ENCODE measurements at places on chromosomes 6 and 20. TPM values are rescaled to one million over a fixed set of nuclear protein-coding genes. Genes with fewer than 3 reads are reported as not detected.

DNA sequence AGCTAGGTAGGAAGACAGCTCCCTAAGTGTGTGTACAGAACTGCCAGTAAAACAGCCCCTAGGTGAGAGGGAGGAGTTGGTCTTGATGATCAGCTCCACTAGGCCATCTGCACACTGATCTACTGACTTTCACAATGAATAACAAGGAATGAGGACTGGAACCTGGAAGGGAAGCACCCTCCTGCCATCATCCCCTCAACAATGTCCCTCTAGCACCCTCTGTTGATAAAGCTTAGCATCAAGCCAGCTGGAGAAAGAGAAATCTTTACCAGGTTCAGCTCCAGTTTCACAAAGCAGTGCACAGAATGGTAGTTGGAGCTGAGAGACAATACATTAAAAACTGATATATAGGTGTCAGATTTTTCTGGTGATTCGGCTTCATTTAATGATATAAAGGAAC lies 57.2 kb upstream of the IRAK1BP1 start:
- peak; percentile 52 for DNase-seq

DNA sequence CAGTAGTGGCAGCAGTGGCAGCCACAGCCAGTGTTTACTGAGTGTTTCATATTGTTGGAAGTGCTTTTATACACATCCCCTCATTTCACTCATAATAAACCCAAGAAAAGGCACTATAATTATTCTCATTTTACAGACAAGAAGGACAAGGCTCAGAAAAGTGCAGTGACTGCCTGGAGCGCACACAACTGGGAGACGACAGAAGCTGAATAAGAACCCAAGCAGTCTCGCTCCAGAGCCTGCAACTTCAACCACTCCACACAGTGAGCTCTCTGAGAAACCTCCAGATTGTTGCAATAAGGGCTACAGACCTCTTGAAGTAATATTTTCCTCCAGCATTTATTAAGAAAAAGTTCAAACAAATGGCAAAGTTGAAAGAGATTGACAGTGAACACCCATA lies 76.9 kb downstream of the PLCG1 start:
- DNase-seq: no peak

DNA sequence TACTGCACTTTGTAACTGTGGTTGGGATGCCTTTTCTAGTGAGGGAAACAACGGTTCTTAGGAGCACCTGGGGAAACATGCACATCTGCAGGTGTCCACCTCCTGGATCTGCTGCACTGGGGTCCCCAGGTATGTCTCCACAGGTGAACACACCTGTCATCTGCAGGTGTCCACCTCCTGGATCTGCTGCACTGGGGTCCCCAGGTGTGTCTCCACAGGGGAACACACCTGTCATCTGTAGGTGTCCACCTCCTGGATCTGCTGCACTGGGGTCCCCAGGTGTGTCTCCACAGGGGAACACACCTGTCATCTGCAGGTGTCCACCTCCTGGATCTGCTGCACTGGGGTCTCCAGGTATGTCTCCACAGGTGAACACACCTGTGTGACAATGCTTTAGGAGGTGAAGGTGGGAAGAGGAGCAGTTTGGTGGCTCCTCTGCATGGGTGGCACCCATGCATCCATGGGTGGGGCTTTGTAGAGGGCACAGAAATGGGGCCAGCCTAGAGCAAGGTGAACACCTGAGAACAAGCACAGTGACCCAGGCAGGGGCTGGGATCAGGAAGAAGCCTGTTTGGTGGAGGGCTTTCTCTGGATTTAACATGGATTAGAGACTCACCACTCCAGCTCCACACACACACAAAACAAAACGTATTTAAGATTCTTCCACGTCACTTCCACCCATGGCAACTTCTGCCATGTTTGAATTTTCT lies 206.0 kb upstream of the CDH4 start:
- DNase-seq: no peak

DNA sequence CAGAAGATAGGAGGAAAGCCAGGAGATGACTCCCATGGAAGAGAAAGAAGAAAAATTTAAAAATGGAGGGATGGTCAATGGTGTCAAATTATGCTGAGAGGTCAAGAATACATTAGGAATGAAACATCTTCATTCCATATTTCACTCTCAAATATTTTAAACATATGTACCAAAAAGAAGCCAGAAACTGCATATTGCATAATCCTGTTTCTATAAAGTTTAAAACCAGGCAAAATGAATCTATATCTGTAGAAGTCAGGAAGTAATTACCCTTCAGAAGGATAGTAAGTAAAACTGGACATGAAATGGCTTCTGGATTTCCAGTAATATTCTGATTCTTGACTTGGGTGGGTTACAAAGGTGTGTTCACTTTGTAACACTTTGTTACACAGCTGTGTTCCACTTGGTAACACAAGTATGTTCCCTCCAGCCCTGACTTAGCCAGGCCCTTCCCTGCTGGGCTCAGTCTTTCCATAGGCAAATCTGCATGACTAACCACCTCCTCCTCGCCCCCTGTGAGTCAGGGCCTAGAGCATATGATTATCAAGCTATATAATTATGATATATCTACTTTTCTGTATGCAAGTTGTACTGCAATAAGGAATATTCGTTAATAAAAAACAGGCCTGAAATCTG lies 20.2 kb upstream of the C6orf141 start:
- DNase-seq: peak; percentile 53

GRCh38 chr20:6595704-6596103 lies 171.8 kb upstream of the BMP2 start:
- DNase-seq: no peak

GRCh38 chr6:54248994-54249393 lies 59.2 kb upstream of the TINAG start:
- DNase-seq: no peak

- no peak for DNase-seq
Measured at GRCh38 chr6:1502041-1502440, 107.7 kb upstream of the FOXC1 start.

DNA sequence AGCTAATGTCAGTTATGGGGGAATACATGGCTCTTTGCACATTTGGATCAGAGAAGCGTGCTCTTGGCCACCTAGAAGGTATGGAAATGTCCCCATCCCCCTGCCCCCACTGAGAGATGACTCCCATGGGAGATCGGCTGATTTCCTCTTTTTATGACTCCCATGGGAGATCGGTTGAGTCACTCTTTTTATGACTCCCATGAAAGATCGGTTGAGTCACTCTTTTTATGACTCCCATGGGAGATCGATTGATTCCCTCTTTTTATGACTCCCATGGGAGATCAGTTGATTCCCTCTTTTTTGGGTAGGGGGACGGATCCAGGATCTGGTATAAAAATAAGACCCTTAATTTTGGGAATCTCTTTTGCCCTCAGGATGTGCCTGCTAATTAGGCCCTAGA lies 10.3 kb upstream of the TAAR9 start:
- DNase-seq: peak; percentile 91

DNA sequence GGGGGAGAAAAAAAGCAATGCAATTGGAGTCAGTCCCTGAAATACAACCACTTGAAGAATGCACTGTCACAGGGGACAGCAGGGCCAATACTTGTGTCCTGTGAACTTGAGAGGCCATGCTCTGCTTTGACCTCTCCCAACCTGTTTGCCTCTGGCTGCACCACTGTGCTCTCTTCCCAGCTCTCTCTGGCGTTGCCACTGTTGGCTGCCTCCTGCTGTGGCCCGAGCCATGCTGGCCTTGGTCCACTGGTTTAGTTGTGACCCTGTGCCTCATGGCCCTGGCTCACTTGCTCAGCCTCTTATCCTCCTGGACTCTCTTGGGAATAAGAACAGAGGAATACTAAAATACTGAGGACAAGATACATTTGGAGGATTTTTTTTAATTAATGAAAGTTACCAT lies 14.5 kb upstream of the FBXO30 start:
- DNase-seq: no peak

GRCh38 chr20:15253431-15253830 lies 916.0 kb upstream of the FLRT3 start:
- no peak for DNase-seq

DNA sequence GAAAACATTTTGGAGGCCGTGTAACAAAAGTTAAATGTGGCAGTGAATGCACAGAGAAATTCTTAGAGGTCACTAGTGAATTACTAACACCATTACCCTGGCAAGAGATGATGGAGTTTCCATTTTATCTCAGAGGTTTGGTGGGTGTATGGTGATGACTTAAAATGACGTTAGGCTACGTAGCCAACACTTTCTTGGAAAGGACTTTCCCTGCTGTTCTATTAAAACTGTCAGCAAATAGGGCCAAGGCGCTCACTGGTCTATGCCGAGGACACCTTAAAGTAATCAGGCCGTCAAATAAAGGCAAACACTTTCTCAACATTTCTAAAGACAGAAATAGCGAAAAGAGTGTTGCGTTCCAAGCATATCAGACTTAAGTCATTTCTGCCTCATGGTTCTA lies 160.8 kb downstream of the GMPR start:
- DNase-seq: no peak

DNA sequence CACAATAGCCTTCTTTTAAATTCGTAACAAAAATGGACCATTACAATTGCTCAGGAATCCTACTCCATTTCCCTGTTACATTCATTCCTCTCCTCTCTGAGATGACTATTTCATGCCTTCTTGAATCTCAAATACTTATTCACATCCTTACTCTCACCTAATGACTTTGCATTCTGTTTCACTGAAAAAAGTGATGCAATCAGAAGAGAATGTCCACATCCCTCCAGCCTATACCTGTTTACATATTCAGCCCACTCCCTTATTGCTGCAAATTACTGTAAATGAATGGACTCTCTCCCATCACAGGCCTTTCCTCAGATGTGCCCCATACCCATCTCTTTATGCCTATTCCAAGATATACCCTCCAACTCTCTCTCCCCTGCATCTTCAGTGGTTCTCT lies 8.6 kb downstream of the TAAR1 start:
- DNase-seq: no peak

- DNase-seq: no peak
Measured at GRCh38 chr6:78746457-78746856, 120.9 kb upstream of the IRAK1BP1 start.

DNA sequence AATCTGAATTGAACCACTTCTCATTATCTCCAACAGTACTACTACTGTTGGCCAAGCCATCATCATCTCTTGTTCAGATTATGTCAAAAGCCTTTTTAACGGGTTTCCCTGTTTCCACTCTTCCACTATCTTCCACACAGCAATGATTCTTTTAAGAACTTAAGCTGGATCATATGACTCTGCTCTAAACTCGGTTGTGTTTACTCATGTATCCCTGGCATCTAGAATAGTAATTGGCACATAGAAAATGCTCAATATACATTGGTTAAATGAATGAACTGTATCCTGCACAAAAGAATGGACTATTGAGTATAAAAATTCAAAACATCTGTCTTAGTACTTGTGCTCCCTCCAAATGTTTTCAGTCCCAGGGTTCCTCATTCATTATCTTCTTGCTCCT lies 2.8 kb upstream of the COX7A2 start:
- no peak for DNase-seq

- no peak for DNase-seq
Measured at GRCh38 chr6:128347123-128347522, 173.3 kb downstream of the PTPRK start.

DNA sequence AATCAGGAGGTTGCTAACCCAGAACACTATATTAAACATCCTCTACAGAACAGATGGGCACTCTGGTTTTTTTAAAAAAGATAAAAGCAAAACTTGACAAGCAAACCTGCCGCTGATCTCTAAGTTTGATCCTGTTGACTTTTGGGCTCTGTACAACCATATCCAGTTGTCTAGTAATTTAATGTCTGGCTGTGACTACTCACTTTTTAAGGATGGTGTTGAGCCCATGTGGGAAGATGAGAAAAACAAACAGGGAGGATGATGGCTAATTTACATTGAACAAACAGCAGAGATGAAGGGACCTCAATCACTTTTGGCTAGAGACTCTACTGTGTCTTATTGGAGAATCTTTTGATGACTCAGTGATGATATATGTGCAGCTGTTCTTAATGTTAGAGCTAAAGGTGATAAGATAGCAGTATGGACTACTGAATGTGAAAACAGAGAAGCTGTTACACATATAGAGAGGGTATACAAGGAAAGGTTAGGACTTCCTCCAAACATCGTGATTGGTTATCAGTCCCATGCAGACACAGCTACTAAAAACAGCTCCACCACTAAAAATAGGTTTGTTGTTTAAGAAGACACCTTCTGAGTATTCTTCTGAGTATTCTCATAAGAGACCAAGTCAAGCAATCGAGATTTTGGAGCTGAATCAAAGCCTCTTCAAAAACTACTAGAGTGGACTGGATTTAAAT lies 201.2 kb upstream of the SHLD1 start:
- DNase-seq: no peak

DNA sequence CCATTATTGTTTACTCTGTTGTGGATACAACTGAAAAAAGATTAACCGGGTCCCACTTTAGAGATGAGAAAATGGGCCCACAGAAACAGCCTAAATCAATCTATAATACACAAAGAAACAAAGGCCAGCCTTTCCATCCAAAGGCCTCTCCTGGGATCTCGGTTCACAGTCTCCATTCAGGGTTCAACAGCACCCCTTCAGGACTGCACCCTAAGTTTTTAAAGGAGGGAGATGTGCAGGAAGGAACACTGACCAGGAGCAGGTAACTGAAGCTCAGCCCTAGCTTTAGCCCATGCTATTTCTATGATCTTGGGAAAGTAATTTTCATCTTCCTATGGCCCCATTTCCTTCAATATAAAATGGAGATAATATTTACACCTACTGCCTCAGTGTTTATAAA lies 147.7 kb downstream of the BTBD9 start:
- no peak for DNase-seq

GRCh38 chr20:2692036-2692885 lies at the start of gene EBF4:
TSS of gene EBF4 (plus strand) at chr20:2692780. CDS start at chr20:2693646, 866 bp downstream.
- DNase-seq: no peak

DNA sequence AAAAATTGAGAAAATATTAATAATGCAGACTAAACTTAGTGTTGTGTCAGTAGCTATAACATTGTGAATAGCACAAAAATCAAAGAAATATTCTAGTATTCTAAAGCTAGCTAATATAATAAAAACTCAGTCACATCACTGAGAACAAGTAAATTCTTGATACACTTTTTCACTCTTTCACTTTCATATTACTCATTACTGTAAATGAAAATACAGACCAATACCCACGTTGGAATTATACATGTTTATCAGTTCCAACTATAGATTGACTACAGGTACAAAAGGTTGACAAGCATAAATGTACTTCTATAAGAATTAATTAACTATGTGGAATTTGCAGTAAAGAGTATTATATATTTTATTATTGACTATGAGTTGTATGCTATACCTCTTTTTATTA lies 1043.4 kb upstream of the FLRT3 start:
- no peak for DNase-seq

GRCh38 chr20:9352739-9353138 lies 161.7 kb upstream of the LAMP5 start:
- DNase-seq: no peak

Gene MYH7B
- 0.04 TPM for total RNA-seq

Gene SMLR1
- total RNA-seq: not detected

Gene KCNQ2
- not detected for total RNA-seq
